ENCODE measurements at places on chromosomes 2 and 18.

GRCh38 chr2:45869165-45869501, 217.7 kb downstream of the PRKCE start:
- DNase-seq, result peak; percentile 51

DNA sequence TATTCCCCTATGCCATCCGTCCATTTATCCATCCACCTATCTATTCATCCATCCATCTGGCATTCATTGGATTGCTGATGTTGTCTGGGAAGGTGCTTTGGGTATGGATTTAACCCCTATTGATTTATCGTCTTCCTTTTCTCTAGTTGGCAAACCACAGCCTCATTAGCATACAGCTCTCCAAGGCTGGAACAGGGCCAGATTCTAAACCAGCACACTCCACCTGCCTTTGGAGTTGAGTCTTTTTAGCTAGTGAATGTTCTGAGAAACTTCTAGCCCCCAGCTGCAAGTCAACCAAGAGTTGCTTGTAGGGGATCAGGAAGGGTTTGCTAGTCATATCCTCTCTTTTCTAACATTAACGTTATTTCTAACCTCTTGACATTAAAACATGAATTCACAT, 90.7 kb downstream of the NRP2 start:
- no peak for DNase-seq

- DNase-seq, result no peak
These were observed 463.9 kb upstream of the HS6ST1 start for GRCh38 chr2:128782411-128783192.

- DNase-seq, result no peak
These were observed 368.5 kb upstream of the NT5C1B start for GRCh38 chr2:18957909-18958308.

- DNase-seq, result no peak
These were observed 104.4 kb downstream of the AFF3 start for GRCh38 chr2:100038011-100038410.

- DNase-seq, result no peak
These were observed 27.6 kb upstream of the SOCS6 start for GRCh38 chr18:70261141-70261788.

DNA sequence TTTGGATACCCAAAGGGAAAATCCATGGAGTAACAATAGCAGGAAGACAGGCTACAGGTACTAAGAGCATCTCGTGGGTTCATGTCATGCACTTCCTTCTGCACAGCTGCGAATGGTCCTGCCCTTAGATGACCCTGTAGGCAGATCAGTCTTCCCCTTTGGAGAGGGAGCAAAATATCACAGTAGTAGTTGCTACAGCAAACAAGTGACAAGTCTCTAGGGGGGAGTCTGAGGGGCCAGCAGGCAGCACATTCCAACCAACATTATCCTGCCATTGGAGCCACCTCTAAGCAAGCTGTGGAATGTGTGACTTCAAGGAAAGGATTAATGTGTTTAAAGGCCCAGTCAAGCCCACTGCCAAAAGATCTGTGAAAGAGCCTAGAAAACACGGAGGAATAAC, 273.2 kb upstream of the PARD3B start:
- no peak for DNase-seq

DNA sequence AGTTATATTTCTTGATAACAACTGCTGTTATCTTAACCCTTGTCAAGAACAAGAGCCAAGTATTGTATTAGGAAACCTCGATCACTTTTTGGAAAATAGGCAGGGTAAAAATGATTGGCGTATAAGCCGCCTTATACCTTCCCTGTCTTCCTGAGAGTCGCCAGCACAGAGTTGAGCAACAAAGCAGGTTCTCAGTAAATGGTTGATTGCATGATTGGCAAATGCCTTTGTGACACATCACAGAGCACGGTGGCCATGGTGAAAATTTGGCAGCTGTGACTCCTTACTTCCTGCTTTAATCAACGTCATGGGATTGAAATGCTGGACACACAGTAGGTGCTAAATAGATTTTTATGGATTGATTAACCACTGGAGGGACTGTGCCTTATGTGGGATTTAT, 3.9 kb upstream of the KLHL29 start:
- peak; percentile 40 for DNase-seq

DNA sequence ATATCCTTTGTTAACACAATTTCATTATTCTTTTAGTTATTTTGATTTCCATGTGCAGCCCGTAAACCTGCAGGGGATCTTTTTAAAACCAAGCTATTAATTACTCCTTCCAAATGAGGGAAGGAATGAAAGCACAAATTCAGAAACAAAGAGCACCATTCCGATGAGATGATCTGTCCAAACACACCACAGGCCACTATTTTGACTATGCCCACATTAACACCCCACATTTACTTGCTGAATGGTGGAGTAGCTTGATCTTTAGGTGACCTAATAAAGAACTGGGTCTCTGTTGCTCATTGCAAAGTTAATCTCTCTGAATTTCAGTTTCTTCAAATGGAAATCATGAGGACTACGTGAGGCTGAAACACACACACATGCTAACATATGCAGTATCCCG, 218.0 kb downstream of the IRS1 start:
- no peak for DNase-seq

DNA sequence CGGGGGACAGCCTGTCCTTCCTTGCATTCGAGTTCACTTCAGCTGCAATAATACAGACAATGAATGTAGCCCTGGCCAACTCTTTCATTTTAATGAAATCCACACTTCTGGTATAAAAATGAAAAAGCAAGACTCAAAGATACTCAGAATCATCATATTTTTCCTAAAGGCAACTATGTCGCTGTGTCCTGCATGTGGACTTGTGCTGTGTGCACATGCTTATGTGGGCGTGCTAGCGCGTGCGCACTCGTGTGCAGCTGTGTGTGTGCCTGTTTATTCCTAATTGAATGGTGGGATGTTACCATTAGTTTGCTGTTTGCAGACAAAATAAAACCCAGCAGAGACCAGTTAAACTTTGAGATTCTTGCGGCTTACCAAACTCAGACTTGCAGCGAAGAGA, 49.6 kb downstream of the SMIM21 start:
- DNase-seq, result peak; percentile 37

DNA sequence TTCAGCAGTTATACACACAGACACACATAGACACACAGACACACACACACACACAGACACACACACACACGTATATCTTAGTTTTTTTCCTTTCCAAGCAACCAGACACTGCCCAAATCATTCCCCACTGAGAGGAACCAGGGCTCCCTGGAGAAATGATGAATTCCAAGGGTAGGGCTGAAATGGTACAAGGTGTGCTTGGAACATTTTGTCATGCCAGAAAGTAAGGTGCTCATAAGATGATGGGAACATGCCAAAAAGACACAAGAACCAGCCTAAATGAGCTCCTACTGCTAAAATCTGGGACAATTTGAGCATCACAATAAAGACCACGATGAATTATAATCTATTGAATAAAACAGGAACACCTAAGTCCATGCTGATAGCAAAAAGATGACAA, 103.3 kb downstream of the MEP1B start:
- DNase-seq, result no peak

GRCh38 chr2:173161040-173161439, 85.4 kb downstream of the MAP3K20 start:
- DNase-seq, result no peak

DNA sequence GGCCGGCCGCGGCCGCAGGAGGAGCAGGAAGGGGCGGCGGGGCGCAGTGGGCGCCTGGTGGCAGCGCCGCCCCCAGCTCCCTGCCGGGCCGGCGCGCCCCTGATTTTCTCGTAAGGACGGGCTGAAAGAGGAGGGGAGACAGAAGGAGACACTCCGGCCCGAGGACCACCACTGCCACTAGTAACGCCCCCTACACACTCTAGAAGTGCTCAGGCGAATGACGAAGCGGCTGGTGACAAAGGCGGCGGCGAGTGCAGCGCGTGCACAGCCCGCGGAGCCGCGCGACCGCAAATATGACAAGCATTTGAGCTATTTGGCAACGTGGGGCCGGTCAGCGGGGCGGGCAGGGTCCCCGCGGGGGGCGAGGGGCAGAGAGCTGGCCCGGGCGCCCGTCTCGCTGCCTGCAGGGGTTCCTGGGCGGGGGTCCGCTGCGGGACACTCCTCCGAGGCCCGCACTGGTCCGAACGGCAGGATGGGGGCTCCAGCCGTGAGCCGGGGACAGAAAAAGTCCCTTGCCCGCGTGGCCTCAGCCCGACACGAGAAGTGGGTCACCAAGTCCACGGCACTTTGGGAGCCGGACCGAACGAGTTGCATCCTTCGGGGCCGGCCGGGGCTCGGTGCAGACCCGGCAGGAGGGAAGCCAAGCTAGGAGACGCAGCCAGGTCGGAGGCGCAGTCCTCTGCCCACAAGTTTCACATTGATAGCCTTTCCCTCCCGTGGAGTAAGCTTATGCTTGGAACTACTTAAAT, 524 bp upstream of the SERTAD2 start:
- peak; percentile 93 for DNase-seq

GRCh38 chr2:239934571-239935171, 90.5 kb downstream of the NDUFA10 start:
- peak; percentile 65 for DNase-seq

DNA sequence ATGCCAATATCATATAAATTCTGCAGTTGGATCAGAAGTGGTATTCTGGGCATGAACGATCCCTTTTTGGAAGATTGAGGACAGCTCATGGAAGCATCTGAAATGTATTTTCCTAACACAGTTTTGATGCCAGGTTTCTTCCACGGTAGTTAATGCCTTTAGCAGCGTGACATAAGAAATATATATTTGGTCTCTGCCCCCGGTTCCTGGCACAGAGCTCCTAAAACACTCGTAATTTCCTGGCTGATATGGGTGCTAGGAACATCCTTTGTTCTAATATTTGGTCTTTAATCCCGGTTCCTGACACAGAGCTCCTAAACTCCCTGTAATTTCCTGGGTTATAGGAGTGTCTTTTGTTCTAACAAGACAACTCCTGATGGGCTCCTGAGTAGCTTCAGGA, 8.2 kb upstream of the CABLES1 start:
- no peak for DNase-seq

DNA sequence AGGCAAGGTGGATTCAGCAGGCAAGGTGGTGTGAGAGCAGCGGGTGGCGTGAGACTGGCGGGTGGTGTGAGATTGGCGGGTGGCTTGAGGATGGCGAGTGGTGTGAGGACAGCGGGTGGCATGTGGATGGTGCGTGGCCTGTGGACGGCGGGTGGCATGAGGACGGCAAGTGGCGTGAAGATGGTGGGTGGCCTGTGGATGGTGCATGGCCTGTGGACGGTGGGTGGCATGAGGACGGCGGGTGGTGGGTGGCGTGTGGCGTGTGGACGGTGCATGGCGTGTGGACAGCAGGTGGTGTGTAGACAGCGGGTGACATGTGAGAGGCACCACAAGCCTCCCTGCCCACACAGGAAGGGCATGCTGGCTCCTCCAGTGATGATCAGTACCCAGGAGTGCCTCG, 186.9 kb upstream of the SALL3 start:
- DNase-seq, result no peak

DNA sequence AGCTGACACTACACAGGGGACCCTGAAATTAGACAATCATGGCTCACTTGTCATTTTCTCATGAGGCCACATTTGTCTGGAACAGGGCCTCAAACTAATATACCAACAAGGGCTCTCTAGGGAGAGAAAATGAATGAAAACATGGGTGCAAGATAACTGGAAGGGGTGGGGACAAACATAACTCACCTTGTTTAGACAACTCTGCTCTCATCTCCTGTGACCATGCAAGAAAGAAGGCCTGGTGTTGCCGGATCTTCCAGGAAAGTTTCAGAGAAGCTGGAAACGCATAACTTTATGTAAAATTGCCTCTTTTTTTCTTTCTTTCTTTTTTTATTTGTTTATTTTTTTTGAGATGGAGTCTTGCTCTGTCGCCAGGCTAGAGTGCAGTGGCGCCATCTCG, 80.4 kb upstream of the SPRED2 start:
- no peak for DNase-seq

GRCh38 chr18:28050545-28050944, 126.4 kb downstream of the CDH2 start:
- DNase-seq, result no peak

GRCh38 chr2:71780162-71780561, 326.8 kb downstream of the DYSF start:
- peak; percentile 3 for DNase-seq

- DNase-seq, result no peak
These were observed 66.2 kb downstream of the MAP4K4 start for GRCh38 chr2:101763496-101764333.

DNA sequence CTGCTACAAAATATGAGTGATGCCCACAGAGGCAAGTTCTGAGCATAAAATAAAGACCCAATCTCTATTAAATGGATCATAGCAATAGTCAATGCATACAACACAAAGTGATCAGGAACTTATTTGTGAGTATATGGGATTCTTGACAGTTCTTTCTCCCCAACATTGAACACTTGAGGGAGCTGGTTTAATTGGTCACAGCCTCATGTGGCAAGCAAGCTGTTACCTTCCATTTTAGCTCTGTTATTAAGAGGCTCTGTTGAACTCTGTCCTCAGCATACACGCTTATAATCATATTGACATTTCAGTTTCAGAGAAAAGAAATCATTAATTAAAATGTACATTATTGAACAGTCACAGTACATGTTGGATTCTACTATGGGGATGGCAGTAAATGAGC, 37.6 kb upstream of the PAX3 start:
- no peak for DNase-seq

GRCh38 chr2:105521616-105522015, 122.8 kb upstream of the FHL2 start:
- no peak for DNase-seq

DNA sequence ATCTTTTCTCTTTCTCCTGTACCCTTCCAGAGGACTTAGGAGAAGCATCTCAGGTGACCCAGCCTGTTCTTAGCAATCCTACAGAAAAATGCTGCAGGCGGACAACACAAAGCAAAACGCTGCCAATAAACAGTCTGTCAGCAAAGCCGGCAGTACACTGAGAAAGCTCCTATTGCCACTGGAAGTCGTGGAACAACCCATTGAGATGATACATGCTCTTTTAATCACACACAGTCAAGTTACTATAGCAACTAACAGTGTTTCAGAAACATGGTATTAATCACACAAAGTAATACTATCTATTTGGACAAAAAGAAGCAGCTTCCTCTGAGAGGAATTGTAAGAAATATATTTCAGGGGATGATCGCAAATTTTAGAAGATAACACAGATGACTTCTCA, 10.5 kb downstream of the CTLA4 start:
- DNase-seq, result peak; percentile 22

Measured in AG20443 (cell line).